ENCODE measurements at places on chromosomes 4 and X.

- peak; percentile 88 for DNase-seq
Observed at GRCh38 chr4:158768555-158769174, at the start of gene FNIP2. Gene FNIP2, plus strand, starts transcription at chr4:158769026. Its CDS starts 187 bp downstream, at chr4:158769213.

DNA sequence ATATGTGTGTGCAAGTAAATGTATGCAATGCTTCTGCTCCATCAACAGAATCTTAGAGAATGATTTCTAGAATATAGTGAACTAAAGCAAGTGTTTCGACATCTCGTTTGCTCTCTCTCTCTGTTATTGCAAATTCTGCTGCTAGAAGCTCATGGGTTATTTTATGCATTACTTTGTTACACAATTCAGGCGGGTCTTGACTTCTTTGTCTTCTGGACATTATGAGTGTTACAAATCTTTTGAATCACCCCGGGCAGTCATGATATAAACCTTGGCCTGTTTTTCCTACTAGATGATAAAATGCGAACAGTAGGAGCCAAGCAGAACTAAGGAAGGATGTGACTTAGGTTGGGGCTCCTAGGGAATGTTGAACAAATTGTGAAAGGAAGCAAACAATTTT lies 166.4 kb upstream of the SFRP2 start:
- no peak for DNase-seq

DNA sequence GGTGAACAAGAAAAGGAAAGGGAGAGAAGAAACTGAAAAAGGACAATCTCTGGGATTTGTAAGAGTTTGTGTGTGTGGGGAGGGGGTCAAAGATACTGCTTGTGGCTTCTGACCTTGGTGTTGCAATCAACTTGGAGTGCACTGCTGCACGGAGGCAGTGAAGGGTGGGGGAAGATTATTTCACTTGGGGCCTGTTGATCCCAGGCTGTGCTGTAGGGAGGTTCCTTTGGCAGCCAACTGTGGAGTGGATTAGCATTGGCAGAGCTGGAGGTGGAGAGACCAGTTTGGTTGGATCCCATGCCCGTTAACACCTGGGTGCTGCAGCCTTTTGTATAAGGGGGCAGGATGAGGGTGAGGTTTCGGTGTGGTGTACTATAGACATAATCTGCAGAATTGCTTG lies 38.2 kb downstream of the AFF1 start:
- DNase-seq = peak; percentile 88

GRCh38 chr4:152587127-152587526 lies 51.2 kb upstream of the FBXW7 start:
- DNase-seq = no peak

GRCh38 chr4:70364002-70364401 lies 3.4 kb downstream of the SMR3A start:
- DNase-seq = no peak
